ENCODE measurements at places on chromosomes 7 and 10. TPM values are rescaled to one million over a fixed set of nuclear protein-coding genes. Genes with fewer than 3 reads are reported as not detected.
A peak's percentile ranks its signal among the peaks of the same experiment; 100 is the strongest.

DNA sequence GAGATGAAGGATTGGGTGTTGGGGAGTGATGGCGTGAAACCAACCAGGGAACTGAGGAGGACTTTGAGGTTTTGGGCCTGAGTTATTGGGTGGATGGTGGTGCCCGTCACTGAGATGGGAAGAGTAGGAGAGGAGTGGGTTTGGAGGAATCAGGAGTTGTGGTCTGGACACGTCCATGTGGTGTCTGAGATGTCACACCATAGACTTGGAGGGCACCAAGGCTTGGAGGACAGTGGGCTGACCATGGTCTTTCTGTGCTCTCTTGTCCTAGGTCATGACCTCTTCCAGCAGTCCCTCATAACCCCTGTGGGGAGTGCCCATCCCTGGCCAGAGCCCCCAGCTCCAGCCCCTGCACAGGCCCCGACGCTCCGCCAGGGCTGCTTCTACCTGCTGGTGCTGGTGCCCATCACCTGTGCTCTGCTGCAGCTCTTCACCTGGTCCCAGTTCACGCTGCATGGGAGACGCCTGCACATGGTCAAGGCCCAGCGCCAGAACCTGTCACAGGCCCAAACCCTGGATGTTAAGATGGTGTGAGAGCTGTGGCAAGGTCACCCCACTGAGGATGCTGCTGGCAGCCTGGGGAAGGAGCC lies 24.2 kb upstream of the C10orf95 start:
- H3K4me1 ChIP-seq = no peaks in the 10 kb centered on the region
- H3K27ac ChIP-seq = no peak overlapping the region
- DNase-seq = no peak
- H3K4me3 ChIP-seq = no peak overlapping the region
- H3K36me3 ChIP-seq = peaks cover 5% of the 10 kb centered on the region

DNA sequence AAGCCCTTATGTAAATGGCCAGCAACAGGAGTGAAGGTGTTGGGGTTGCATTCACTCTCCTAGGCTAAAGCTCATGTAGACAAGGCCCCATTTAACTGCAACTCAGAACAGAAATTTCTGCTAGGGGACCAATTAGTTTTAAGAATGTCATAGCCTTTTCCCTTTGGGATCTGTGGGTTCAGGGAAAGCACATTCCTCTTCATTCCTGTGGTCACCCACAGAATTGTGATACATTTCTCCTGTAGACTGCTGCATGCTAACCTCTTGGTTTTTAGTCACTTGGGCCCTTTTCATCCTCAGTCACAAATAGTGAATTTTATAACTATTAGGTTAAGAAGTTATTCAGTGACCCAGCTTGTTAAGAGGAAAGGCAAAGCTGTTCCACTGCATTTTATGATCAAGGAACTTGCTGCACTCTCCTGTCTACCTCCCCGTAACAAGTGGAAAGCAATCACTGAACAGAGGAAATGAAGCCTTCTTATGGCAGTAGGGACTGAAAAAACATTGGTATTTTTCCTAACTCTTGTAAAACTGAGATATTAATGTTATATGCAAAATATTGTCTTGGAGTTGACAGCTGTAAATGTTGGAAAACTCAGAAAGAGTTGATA lies 124.9 kb downstream of the SND1 start:
- no peaks in the 10 kb centered on the region for H3K27me3 ChIP-seq
- H3K36me3 ChIP-seq = no peaks in the 10 kb centered on the region
- no peaks in the 10 kb centered on the region for H3K4me1 ChIP-seq
- H3K27ac ChIP-seq = no peak overlapping the region
- no peak for DNase-seq

DNA sequence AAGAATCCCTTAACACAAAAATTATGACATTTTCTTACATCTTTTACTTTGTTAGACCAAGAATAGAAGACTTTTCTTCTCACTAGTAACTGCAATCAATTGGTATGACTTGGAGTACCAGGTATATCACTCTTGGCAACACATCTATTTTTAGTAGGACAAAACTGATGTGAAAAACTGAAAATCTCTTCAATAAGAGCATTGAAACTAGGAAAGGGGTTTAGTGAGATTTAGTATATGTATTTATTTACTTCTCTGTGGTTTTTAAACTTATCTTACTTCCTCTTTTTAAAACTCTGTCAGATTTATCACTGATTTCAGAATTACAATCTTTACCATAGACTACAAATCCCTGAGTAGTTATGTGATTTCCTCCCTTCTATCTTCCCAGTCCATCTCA lies 366.2 kb downstream of the PCDH15 start:
- no peak overlapping the region for H3K4me3 ChIP-seq
- H3K36me3 ChIP-seq = no peaks in the 10 kb centered on the region
- H3K27me3 ChIP-seq = no peaks in the 10 kb centered on the region
- no peak for DNase-seq
- no peaks in the 10 kb centered on the region for H3K4me1 ChIP-seq

Gene LRGUK
- total RNA-seq = 0.71 TPM

GRCh38 chr10:58733436-58733835 lies 220.8 kb downstream of the BICC1 start:
- H3K4me1 ChIP-seq = peaks cover 10% of the 10 kb centered on the region
- H3K27ac ChIP-seq = no peak overlapping the region
- no peak overlapping the region for H3K4me3 ChIP-seq
- H3K27me3 ChIP-seq = no peaks in the 10 kb centered on the region
- DNase-seq = no peak

- no peaks in the 10 kb centered on the region for H3K4me1 ChIP-seq
- H3K27me3 ChIP-seq = no peaks in the 10 kb centered on the region
- H3K36me3 ChIP-seq = no peaks in the 10 kb centered on the region
- no peak overlapping the region for H3K4me3 ChIP-seq
- DNase-seq = no peak
Measured at GRCh38 chr10:58885686-58886345, 290.6 kb upstream of the PHYHIPL start.

- no peaks in the 10 kb centered on the region for H3K36me3 ChIP-seq
- H3K4me3 ChIP-seq = no peak overlapping the region
- H3K4me1 ChIP-seq = no peaks in the 10 kb centered on the region
- no peaks in the 10 kb centered on the region for H3K27me3 ChIP-seq
Measured at GRCh38 chr7:90749774-90750173, 153.7 kb downstream of the CDK14 start.

Gene RSBN1L
- total RNA-seq = 27.7 TPM

DNA sequence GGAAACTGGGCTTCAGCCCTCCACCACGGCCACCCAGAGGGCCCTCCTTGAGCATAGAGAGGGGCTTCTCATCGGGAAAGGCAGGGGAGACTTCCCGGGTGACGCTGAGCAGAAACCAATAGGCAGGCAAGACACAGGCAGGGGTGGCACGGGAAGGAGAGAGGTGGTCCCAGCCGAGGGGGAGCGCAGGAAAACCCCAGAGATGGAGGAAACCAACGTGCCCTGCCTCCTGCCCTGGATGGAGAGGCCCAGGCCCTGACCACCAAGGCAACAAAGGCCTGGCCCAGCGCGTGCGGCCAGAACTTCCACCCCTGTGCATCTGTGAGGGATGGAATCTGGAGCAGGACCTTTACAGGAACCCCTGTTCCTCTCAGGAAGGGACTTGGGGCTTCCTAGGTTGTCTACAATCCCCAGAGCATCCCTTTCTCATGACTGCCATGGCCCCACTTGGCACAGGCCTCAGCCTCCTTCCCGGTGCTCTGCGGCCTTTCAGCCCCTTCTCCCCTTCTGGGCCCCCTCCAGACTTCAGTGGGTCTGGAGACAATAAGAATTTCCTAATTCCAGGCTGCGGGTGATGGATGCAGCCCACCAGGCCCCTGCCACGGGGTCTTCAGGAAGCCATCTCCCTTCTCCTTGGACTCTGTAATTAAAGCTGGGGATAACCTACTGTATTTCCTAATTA lies 137.0 kb upstream of the RET start:
- no peaks in the 10 kb centered on the region for H3K36me3 ChIP-seq
- no peak for DNase-seq
- no peak overlapping the region for H3K27ac ChIP-seq
- no peak overlapping the region for H3K4me3 ChIP-seq
- H3K27me3 ChIP-seq = no peaks in the 10 kb centered on the region

DNA sequence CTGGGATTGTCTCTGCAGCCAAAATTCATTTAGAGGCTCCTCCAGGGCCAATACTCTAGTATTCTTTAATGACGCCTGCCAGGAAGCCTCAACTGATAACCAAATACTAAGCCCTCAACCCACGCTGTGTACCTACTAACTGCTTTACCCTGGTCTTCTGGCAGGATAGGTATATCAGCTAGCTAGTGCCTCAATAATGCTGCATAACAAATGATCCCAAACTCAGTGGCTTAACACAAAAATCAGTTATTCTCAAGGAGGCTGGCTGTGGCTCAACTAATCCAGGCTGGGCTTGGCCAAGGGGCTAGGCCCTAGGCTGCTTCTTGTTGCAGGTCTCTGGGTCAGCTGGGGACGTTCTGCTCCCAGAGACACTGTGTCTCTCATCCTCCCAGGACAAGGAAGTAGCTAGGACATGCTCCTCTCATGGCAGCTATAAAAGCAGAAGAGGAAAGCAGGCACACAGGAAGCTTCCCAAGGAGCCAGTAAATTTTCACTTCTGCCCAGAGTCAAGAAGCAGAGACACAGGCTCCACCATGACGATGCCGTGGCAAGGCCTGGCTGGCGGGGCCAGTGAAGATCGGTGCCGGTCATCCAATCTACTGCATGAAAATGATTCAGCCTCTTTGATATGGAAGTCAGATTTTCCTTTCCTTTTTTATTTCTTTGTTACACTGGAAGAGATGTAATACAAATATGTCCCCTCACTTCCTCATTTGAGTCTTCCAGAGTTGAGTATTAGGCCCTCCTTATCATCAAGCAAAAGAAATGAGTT lies 28.6 kb upstream of the COL13A1 start:
- H3K4me3 ChIP-seq = no peak overlapping the region
- H3K36me3 ChIP-seq = no peaks in the 10 kb centered on the region
- no peaks in the 10 kb centered on the region for H3K27me3 ChIP-seq
- DNase-seq = no peak
- H3K27ac ChIP-seq = no peak overlapping the region

Gene ZPBP
- not detected for total RNA-seq

DNA sequence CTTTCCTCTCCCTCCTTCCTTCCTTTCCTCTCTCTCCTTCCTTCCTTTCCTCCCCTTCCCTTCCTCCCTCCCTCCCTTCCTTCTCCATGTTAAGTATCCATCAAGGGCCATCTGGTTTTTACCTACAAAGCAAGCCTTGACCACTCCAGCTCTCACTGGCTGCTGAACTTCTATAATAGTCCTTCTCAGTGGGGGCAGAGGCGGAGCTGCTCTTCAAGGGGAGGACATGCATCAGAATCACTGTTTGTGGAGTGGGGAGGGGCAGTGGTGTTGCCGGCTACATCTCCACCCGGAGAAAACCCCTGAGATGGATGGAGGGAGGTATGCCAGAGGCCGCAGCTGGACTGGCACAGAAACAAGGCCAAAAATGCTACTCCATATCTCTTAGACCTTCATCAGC lies 25.9 kb downstream of the LAMB1 start:
- no peak overlapping the region for H3K27ac ChIP-seq
- H3K4me3 ChIP-seq = no peak overlapping the region
- H3K4me1 ChIP-seq = peaks cover 8% of the 10 kb centered on the region
- no peaks in the 10 kb centered on the region for H3K27me3 ChIP-seq
- no peak for DNase-seq

Gene PURB
- total RNA-seq = 31.5 TPM

Gene EPO
- not detected for total RNA-seq

Gene SAMD9
- 10.2 TPM for total RNA-seq

- H3K36me3 ChIP-seq = no peaks in the 10 kb centered on the region
- H3K27me3 ChIP-seq = no peaks in the 10 kb centered on the region
- peaks cover 14% of the 10 kb centered on the region for H3K4me1 ChIP-seq
- DNase-seq = no peak
- peak overlapping the region; percentile 92 for H3K4me3 ChIP-seq
Measured at GRCh38 chr7:19114551-19114855, 2.9 kb downstream of the TWIST1 start.

DNA sequence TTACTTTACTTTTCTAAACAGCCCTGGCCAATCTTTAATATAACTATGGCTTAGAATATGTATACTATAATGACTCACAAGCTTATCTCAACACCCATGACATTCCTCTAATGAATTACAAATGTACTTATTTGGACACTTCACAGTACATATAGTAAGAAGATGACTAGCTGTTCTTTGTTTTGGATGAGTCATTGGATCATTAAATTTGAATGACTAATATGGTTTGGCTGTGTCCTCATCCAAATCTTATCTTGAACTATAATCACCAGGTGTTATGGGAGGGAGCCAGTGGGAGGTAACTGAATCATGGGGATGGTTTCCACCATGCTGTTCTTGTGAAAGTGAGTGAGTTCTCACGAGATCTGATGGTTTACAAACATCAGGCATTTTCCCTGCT lies 807.5 kb upstream of the SORCS1 start:
- no peak for DNase-seq
- H3K4me3 ChIP-seq = no peak overlapping the region
- H3K4me1 ChIP-seq = no peaks in the 10 kb centered on the region
- H3K27me3 ChIP-seq = no peaks in the 10 kb centered on the region
- no peak overlapping the region for H3K27ac ChIP-seq

DNA sequence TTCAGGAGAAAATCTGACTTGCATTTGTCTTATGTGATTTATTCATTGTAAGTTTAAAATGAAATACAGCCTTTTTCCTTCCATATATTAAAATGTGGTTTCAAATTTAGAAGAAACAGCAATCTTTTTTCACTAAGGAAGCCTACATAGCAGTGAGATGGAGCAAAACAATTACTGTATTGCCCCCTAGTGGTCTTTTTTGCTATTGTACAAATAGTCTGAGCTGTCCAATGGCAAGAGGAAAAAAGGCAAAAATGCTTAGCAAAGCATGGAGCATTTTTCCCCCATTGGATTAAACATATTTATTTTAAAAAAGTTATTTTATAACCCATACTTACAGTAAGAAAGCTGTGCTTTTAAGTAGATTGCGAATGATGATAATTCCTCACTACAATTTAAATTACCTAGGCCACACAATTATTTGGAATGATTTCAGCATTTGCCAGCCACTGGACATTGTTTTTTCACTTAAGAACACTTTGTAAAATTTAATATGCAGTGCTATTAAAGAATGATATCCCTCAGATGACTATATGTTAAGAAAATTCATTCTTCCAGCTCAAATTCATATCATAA lies 119.5 kb downstream of the CPED1 start:
- no peak overlapping the region for H3K4me3 ChIP-seq
- no peaks in the 10 kb centered on the region for H3K36me3 ChIP-seq
- no peaks in the 10 kb centered on the region for H3K27me3 ChIP-seq

DNA sequence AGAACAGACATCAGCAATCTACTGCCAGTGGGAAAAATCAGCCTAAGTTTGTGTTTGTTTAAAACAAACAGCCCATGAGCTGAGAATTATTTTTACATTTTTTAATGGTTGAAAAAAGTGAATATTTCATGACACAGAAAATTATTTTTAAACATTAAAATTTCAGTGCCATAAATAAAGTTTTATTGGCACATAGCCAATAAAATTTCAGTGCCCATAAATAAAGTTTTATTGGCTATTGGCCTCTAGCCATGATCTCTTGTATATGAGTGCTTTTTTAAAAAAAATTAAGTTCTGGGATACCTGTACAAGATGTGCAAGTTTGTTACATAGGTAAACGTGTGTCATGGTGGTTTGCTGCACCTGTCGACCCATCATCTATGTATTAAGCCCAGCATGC lies 305.9 kb downstream of the HPSE2 start:
- no peaks in the 10 kb centered on the region for H3K36me3 ChIP-seq
- H3K27me3 ChIP-seq = no peaks in the 10 kb centered on the region
- no peak overlapping the region for H3K27ac ChIP-seq
- DNase-seq = no peak
- no peak overlapping the region for H3K4me3 ChIP-seq

Gene MBL2
- total RNA-seq = not detected

Measured in thoracic aorta (tissue), 2 donors.